ENCODE measurements at places on chromosomes 6 and 20.

DNA sequence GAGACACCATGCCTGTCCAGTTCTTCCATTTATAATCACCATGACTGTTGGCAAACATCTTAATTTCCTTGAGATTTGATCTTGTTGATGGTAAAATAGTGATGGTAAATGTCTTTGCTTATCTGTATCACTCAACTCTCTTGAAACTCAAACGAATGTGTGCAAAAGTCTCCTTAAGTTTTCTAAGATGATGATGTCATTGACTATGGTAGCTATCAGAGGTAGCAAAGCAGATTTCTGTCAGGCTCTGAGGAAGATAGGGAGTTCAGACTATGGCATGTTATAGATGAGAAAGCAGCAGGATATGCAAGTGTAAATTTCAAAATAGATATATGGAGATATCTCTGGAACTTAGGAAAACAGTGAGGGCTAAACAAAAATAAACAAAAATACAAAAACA is 121.0 kb upstream of the GJE1 start:
- DNase-seq = no peak

GRCh38 chr6:147127587-147127986 is 76.6 kb upstream of the STXBP5 start:
- no peak for DNase-seq

DNA sequence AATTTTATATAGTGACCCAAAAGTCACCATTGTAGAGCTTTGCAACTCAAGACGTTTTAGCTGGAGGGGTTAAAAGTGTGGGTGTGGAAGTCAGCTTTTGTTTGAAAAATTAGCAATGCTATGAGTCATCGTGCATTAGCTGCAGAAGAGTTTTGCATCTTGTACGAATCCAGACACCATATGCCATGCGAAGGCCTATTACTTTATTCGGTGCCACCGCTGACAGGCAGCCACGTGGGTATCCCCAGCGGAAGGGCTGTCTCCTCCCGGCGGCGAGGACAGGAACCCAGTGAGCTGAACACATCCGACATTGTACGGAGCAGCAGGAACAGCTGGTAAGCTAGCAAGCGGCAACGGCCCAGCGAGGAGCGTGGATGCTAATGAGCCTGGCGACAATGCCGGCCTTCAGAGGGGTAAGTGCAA is 84.4 kb downstream of the INSM1 start:
- DNase-seq = no peak

GRCh38 chr20:819680-820322 is 13.7 kb upstream of the FAM110A start:
- no peak for DNase-seq

DNA sequence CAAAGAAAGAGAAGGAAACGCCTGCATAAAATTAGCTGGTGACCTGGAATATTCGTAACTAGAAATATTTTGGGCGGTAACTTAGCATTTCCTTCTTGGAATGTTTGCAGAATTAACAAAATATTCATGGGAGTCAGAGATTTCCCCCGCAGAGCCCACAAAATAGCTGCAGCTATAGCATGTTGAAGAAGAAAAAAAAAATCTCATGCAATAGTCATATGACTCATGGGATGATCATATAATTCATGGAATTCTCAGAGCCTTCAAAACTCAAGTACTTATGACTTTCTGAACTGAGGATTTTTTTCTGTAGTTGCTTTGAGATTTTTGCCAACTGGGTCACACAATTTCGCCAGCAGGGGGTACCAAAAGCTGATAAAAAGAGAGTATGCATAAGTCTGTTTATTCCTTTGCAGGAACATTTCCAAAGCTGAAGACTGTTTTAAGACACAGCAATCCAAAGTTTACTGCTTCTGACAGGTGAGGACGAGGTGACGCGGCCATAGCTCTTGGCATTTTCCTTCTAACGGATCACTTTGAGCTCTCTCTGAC is 586.0 kb upstream of the CHD6 start:
- DNase-seq = no peak

- DNase-seq = no peak
These were observed 25.7 kb downstream of the TTI1 start for GRCh38 chr20:38007526-38007925.

- no peak for DNase-seq
These were observed 72.3 kb downstream of the BMP7 start for GRCh38 chr20:57194154-57194553.

DNA sequence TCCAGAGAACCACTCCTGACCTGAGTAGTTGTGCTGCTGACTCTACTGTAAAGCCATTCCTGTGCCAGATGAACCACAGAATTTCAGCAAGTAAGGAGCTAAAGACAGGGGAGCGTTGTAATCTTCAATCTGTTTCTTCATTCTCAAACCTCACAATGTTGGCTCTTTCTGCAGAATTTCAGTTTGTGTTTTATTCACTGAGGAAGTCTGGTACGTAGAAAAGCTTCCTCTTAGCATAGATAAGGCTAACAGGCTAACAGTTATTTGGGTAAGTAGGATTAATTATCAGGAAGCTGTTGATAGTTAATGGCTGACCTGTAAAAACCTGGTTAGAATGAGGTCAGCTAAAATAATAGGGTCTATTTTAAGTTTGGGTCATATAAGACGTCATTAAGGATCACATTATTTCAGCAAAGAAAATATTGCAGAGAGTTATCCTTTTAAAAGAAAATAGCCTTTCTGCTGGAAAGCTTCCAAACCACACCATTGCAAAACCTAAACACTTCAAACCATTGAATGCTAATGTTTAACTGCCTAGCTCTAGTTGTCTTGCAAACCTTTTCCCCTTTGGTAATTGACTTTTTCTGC is 14.1 kb upstream of the TENT5A start:
- DNase-seq = no peak

GRCh38 chr6:2945153-2945452 is 26.3 kb downstream of the SERPINB6 start:
- DNase-seq = no peak

DNA sequence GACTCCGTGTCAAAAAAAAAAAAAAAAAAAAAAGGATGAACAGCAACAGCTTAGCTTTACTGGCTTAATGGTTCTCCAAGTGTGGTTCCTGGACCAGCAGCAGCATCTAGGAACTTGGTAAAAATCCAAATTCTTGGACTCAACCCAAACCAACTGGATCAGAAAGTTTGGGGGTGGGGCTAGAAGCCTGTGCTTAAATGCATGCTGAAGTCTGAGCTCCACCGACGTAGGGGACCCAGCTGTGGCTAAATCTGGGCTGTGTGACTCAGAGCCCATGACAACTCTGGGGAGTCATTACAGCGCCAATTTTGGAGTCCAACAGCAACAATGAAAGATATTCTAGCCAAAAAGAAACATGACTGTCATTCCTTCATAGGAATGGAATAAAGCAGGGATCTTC is 13.6 kb upstream of the CHD6 start:
- no peak for DNase-seq

DNA sequence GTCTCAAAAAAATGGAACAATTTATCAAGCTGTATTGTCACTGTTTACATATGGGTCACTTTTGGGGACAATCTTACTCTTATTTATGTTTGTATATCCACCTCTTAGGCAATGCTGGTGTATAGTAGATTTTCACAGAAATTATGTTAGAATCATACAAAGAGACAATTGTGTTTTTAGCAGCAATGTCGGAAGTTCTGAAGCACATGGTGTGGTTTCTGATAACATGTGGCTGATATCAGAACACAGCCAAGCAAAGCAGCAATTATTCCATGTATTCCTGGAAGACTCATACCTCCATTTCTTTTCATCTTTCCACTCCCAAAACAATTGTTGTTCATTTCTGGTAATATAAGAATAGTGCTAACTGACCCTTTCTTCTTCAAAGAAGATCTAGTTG is 17.5 kb upstream of the LOC128125822 start:
- no peak for DNase-seq

DNA sequence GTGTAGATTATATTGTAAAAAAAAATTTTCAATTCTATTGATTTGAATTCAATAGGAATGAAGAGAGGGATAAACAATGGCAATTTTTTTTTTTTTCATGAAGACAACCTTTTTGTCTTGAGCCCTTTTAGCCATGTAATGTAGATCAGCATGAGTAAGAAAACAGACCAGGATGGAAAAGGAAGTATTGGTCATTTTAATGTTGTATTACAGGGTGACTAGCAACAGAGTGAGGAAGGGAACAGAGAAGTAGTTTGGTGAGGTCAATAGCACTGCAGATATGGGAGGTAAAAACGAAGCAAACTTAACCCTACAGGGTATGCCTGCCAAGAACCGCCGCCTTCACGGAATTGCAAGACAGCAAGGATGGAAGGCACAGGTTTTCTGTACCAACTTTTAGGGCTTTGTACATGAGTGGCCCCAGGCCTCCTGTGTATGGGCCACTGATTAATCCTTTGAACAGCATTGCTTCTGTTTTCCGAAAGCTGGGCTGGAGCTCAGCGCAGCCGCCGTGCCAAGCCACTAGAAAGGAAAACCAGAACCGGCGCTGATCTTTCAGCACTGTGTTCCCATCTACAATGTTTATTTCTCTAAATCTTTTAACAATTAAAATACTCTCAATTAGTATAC is 383.7 kb downstream of the CENPW start:
- no peak for DNase-seq

GRCh38 chr6:113858480-113859348 is 1.6 kb downstream of the MARCKS start:
- DNase-seq = peak; percentile 57

DNA sequence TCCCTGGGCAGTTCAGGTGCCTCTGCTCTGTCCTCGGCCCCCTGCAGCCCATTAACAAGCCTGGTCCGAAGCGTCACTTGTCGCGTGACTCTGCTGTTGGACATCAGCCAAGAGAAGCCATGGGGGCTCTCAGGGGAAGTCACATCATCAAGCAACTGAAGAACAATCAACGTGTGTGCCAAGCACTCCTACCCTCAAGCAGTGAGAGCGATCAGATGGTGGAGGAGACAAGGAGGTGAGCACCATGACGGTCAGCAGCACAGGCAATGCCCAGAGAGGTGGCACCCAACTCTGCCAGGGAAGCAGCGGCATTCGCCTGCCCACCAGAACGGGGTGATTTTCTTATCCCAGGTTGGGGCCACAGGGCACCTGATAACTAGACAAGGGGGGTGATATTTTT is 132.7 kb downstream of the AGPAT4 start:
- no peak for DNase-seq

DNA sequence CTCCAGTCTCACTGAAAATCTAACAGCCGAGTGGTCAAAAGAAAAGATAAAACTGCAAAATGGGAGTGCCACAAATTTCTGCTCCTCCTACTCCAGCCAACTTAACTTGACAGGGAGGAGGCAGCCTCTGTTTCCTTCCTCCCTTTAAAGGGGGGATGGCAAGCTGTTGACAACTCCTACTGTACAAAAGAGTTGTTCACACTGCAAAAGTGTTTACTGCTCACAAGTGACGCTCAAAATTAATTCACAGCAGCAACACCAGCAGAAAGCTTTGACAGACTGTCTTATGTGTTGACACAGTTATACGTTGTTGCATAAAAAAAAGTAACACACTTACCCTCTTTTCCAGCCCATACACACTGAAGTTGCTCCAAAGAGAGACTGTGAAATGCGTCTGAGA is 169.8 kb downstream of the BACH2 start:
- no peak for DNase-seq

DNA sequence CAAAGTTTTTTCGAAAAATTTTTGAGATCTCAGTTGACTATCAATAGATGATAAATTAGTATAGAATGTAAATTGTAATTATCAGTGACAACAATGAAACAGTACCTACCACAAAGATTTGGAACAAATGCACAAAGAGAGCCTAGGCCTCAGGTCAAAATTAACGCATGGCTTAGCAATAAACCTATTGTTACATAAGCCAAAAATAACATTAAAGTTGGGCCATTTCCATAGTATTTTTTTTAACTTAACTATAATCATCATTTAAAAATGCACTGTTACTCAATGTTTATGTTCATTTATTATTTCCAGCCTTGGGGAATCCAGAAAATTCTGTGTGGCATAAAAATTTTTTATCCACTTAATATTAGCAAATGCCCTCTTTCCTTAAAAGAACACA is 117.0 kb downstream of the EPB41L2 start:
- DNase-seq = no peak

DNA sequence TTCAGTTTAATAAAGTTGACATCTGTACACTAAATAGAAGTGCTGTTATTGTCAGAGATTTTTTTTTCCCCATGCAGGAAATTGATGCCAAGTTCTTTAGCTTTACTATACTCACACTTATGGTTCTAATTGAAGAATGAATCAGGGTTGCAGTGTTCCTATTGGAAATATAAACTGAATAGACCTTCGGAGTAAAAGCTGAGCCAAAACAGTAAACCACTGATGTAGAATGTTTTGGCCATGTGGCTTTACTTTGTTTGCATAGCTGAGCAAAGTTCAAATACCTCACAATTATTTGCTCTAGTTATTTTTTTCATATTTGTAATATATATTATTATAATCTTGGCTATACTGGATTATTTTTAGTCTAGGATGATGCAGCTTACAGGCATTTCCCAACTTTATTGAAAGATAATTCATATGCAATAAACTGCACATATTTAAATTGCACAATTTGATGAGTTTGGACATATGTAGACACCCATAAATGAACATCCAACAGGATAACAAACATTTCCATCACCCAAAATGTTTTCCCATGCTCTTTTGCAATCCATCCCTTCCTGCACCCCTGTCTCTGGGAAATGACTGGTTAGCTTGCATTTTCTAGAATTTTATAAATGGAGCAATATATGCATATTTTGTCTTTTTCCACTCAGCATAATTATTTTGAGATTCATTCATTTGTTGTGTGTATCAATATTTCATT is 105.8 kb upstream of the NOX3 start:
- DNase-seq = no peak

DNA sequence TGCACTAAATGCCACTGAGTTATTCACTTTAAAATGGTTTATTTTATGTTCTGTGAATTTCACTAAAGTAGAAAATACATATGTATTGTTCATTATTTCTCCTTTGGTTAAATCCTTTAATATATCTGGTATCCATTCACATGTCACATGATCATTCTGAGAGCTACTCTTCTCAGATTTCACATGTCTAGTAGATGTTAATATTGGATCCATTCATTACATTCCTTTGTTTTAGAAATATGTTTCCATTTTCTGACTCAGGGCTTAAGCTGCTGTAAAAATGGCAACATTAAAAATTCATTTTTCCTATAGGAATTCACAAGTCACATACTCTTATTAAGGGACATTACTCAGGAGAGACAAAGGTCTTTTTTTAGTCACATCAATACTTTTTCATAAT is 205.4 kb downstream of the ZFAND3 start:
- no peak for DNase-seq

DNA sequence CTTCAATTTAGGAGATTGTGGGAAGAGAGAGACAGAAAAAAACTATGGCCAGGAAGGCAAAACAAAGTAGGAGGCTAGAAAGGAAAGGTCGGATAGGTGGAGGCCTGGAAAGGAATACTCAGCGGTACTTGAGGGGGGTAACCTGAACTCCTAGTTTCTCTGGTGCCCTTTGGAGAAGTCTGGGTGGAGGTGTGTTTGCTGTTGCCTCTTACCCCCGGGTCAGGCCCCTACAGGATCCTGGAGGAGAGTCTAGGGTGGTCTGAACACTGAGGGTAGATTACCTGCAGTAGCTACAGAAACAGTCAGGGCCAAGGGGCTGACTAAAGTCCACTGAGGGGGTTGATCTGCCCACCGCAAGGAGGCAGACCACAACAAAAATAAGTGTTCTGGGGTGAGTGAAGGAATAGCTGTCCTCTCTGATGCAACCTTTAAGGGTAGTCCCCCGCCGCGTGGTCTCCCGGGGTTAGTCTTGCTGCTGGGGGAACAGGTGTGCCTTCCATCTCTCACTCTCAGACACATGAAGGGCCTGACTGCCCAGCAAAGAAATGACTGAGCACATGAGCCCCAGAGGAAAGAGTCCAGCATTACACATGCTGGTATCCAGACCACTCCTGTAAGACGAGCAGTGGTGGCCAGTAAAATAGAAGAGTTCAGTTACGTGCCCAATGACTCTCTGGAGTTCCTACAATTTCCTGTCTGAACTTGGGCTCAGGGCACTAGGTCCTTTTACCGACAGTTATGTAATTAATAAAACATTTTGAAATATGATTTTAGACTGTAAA is 59.5 kb downstream of the MTHFD1L start:
- no peak for DNase-seq

Data from stimulated activated CD4-positive, alpha-beta T cell treated with anti-CD3 and anti-CD28 coated beads, Interleukin-1b, Interleukin-23, amount 100 ng/mL, for 1 hour (primary cell).